ENCODE measurements at places on chromosomes 12 and 14. TPM values are rescaled to one million over a fixed set of nuclear protein-coding genes. Genes with fewer than 3 reads are reported as not detected.

- no peak overlapping the region for H3K27ac ChIP-seq
- DNase-seq, result no peak
- H3K27me3 ChIP-seq, result no peaks in the 10 kb centered on the region
- H3K36me3 ChIP-seq, result no peaks in the 10 kb centered on the region
- H3K4me1 ChIP-seq, result no peaks in the 10 kb centered on the region
- no peak overlapping the region for H3K4me3 ChIP-seq
Measured at GRCh38 chr14:82510007-82510406, 976.4 kb upstream of the SEL1L start.

DNA sequence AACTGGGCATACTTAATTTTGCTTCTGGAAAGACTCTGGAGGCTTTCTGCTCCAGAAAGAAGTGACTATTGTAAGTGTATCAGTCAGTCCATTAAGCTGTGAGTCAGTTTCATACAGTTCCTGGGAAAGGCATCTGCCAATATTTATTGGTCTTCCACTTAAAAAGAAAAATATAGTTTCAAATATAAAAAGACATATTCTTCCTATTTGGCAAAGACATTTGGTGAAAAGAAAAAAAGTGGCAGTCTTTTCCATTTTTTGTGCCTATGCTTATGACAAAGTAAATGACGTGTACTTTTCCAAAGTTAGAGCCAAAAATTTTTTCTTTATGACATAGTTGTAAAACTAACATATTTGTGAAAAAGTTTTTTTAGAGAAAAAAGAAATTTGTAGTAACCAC lies 12.3 kb downstream of the TMEM30B start:
- peaks cover 12% of the 10 kb centered on the region for H3K27me3 ChIP-seq
- no peaks in the 10 kb centered on the region for H3K36me3 ChIP-seq
- H3K4me1 ChIP-seq, result no peaks in the 10 kb centered on the region
- H3K4me3 ChIP-seq, result no peak overlapping the region
- no peak for DNase-seq
- H3K27ac ChIP-seq, result no peak overlapping the region

DNA sequence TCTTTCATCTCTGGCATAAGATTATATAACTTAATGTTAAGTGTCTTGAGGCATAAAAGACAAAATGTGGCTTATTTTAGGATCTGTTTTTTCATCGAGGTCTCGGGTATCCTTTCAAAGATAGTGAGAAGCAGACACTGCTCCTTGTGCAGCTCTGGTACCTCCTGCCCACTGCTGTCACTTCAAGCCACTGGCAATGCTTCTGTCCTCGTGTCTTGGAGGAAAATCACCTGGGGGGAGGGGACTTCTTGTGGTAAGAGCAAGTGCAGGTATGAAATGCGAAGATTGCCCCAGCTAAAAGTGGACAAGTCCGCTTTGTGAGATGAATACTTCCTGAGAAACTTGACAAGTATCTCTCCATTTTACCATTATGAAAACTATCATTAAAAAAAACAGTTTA lies 37.8 kb upstream of the DYNC1H1 start:
- peaks cover 17% of the 10 kb centered on the region for H3K36me3 ChIP-seq
- no peak overlapping the region for H3K27ac ChIP-seq
- no peaks in the 10 kb centered on the region for H3K27me3 ChIP-seq

- no peaks in the 10 kb centered on the region for H3K27me3 ChIP-seq
- no peak overlapping the region for H3K27ac ChIP-seq
- no peaks in the 10 kb centered on the region for H3K4me1 ChIP-seq
Measured at GRCh38 chr14:94887591-94887990, 117.7 kb upstream of the GSC start.

- DNase-seq, result peak; percentile 94
- peak within 1 kb of the TSS; percentile 40 for H3K4me3 ChIP-seq
- H3K36me3 ChIP-seq, result peaks cover 16% of the 10 kb centered on the region
- H3K27me3 ChIP-seq, result no peaks in the 10 kb centered on the region
Measured at GRCh38 chr14:22829661-22830442, at the start of gene MRPL52. Gene MRPL52 (plus strand): TSS chr14:22829887. CDS start chr14:22829913, 26 bp downstream.

GRCh38 chr12:53994264-53995001 lies 5.5 kb upstream of the HOXC9 start:
- DNase-seq, result no peak
- no peak overlapping the region for H3K4me3 ChIP-seq
- peak overlapping the region; percentile 56 for H3K27ac ChIP-seq
- H3K36me3 ChIP-seq, result no peaks in the 10 kb centered on the region
- peaks cover 69% of the 10 kb centered on the region for H3K27me3 ChIP-seq

DNA sequence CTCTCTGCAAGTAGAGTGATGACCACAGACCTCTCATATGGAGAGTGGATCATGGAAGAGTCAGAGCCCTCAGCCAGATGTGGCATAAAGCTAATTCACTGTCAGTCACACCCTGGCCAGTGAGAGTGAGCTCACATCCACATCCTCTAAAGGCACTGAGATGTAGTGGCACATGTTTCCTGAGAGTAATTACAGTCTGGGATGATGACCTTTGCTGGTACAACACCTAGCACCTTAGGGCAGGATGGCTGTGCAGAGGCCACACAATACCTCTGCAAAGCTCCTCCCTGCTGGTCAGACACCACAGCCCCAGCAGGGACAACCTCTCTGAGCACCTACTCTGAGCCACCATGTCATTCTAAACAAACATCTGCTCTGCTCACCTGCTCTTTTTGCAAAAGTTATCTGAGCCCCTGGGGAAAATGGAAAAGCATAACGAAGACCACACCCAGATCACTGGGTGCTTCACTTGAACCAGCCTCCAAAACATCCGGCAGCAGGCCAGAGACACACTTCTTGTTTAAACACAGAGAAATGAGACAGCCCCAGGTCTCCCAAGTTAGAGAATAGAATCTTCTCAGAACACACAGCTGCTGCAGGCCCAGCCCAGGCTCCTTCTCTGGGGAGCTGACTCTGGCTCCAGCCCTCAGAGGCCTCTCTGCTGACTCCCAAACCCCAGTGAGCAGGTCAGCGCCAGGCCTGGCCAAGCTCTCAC lies 30.3 kb downstream of the PITPNM2 start:
- H3K36me3 ChIP-seq, result no peaks in the 10 kb centered on the region
- no peaks in the 10 kb centered on the region for H3K27me3 ChIP-seq
- H3K27ac ChIP-seq, result peak overlapping the region; percentile 10

- H3K27me3 ChIP-seq, result no peaks in the 10 kb centered on the region
- H3K4me1 ChIP-seq, result no peaks in the 10 kb centered on the region
- no peak overlapping the region for H3K27ac ChIP-seq
- no peak for DNase-seq
Measured at GRCh38 chr12:29945904-29946303, 162.2 kb upstream of the TMTC1 start.

DNA sequence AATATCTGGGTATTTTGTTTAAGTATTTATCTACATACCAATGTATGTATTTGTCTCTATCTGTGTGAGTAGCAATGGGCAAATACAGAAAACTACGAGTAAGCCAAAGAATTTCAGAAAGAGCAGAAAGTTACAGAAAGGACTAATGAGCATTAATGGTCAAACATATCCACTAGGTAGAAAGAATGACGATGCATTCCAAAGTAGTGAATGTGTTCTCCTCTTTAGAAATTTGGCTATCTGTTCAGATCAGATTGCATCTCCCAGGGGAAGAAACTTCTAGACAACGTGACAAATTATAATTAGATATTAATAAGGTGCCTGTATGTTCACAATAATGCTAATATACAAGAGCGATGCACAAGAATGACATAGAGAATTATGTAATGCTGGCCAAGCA lies 194.5 kb upstream of the GZMB start:
- H3K36me3 ChIP-seq, result no peaks in the 10 kb centered on the region
- H3K27me3 ChIP-seq, result no peaks in the 10 kb centered on the region
- DNase-seq, result no peak
- H3K4me3 ChIP-seq, result no peak overlapping the region

GRCh38 chr14:34111953-34112352 lies 161.1 kb upstream of the EGLN3 start:
- no peak overlapping the region for H3K27ac ChIP-seq
- no peak overlapping the region for H3K4me3 ChIP-seq
- H3K4me1 ChIP-seq, result no peaks in the 10 kb centered on the region
- no peak for DNase-seq
- no peaks in the 10 kb centered on the region for H3K27me3 ChIP-seq
- H3K36me3 ChIP-seq, result no peaks in the 10 kb centered on the region

DNA sequence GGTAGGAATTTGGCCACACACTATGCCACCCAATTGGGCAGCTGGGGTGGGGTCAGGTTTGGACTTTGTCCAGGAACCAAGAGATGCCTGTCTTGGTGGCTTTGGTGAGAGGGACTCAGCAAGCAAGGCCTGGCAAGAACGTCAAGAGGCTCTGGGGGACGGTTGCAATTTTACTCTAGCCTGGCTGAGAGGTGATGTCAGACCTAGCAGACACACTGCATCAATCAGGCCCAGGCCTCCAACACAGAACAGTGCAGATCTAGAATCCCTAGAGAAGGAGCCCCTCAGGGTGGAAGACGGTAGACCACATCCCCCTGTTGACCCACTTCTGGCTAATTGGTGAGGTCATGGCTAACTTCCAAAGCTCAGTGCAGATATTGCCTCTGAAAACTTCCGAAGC lies 1.6 kb upstream of the UNC119B start:
- H3K4me3 ChIP-seq, result no peak overlapping the region
- no peaks in the 10 kb centered on the region for H3K27me3 ChIP-seq
- H3K36me3 ChIP-seq, result no peaks in the 10 kb centered on the region
- H3K4me1 ChIP-seq, result peaks cover 31% of the 10 kb centered on the region
- H3K27ac ChIP-seq, result no peak overlapping the region

DNA sequence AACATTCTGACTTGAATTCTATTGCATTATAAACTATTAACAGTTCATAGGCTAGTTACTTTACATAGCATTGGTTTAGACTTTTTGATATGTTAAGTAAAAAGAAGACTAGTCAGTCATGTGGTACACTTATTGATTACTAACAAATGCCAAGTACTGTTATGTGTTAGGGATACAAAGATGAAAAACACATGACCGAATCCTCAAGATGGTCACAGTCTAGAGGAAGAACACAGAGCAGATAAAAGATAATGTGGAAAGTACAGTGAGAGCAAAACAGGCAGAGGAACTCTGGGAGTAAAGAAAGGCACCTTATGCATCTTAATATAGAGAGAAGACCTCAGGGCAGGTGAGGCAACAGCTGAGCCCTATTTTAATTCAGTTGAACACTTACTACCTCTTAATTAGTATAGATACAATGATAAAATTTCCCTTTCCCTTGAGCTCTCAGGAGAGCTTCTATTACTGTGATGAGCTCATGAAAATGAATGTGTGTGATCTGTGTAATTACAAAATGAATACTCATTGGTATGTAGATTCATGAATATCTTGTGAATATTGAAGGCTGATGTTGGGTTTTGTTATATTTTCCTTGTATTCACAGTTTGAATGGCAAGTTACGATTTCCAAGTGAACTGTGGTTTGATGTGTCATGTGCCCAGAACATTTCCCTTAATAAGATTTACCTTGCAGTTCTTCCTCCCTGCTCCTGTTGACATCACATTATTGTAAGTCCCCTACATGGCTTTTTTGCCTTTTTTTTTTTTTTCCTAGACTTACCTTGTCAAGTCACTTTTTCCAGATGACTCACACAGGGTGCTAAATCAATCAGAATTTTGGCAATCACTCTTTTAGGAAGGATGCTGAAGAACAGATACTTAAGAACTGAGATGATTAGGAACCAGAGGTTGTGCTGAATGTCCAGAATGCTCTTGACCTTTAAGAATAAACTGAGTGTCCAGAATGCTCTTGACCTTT lies 29.5 kb upstream of the MSRB3 start:
- H3K36me3 ChIP-seq, result peaks cover 10% of the 10 kb centered on the region
- no peaks in the 10 kb centered on the region for H3K27me3 ChIP-seq
- DNase-seq, result no peak
- no peak overlapping the region for H3K27ac ChIP-seq
- no peaks in the 10 kb centered on the region for H3K4me1 ChIP-seq

DNA sequence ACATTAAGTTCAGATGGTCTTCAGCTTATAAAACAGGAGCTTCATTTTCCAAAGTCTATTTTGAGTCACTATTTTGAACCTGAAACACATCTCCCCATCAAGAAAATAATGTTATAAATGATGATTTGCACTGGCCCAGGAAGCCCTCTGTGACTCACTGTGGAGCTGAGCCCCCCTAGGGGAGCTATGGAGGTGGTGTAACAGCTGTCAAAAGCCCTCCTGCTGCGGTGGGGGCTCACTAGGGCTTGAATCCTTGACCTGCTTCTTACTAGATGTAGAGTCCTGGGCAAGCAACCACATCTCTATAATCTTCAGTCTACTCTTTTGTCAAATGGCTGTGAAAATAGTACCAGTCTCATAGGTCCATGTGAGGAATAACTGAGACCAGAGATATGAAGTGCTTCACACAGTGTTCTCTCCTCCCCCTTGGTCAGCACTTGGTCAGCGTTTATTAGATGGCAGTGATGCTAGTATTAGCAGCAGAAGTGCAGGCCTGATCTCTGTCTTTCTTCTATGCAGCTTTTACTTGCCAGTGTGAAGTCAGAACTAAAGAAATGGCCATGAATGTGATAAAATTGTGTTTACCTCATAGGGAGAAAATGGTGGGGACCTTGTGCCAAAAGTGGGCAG lies 83.4 kb downstream of the RTN1 start:
- no peak overlapping the region for H3K4me3 ChIP-seq
- no peaks in the 10 kb centered on the region for H3K36me3 ChIP-seq
- H3K4me1 ChIP-seq, result no peaks in the 10 kb centered on the region
- H3K27ac ChIP-seq, result no peak overlapping the region

DNA sequence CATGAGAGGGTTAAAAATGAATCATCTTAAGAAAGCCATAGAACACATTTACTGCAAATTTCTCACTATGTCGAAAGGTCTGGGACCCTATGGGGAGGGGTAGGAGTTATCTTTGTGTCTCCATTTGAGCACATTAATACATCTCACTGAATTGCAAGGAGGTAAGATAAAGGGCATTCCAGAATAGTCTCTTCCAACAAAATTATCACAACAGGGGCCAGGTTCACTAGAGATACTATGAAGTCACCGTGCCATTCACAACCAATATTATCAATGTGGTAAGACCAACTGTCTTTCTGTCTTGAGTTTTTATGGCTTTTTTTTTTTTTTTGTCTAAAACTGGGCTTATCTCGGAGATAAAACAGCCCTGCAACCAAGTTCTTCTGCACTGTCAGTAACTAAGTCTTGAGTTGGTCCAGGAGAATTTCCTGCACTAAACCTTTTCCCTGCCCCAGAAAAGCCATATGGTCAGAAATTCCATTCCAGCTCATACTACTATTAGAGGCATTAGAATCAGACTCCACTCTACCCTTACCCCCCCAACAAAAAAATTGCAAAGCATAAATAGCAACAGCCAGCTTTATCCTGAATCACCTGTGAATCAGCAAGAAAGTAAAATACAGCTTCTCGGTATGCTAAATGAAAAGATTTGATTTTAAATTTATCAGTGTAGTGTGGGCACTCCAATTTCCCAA lies 79.7 kb downstream of the PTPRR start:
- no peaks in the 10 kb centered on the region for H3K4me1 ChIP-seq
- no peaks in the 10 kb centered on the region for H3K36me3 ChIP-seq
- H3K27ac ChIP-seq, result no peak overlapping the region
- DNase-seq, result no peak

Gene PDE3A
- 0.61 TPM for total RNA-seq

Gene KRT80
- 7.5 TPM for total RNA-seq

Gene TSPAN8
- total RNA-seq, result 10.5 TPM

Gene CLEC4A
- total RNA-seq, result 3.6 TPM

Gene KRT85
- not detected for total RNA-seq

Gene KCNC2
- not detected for total RNA-seq

Gene FOXG1
- total RNA-seq, result not detected

Gene TBX5
- total RNA-seq, result 0.11 TPM

Gene SDS
- total RNA-seq, result 3.4 TPM

Gene STAC3
- total RNA-seq, result 2.4 TPM

Measured in adrenal gland (tissue), 19 donors.